ENCODE measurements at places on chromosomes 7 and 10.

DNA sequence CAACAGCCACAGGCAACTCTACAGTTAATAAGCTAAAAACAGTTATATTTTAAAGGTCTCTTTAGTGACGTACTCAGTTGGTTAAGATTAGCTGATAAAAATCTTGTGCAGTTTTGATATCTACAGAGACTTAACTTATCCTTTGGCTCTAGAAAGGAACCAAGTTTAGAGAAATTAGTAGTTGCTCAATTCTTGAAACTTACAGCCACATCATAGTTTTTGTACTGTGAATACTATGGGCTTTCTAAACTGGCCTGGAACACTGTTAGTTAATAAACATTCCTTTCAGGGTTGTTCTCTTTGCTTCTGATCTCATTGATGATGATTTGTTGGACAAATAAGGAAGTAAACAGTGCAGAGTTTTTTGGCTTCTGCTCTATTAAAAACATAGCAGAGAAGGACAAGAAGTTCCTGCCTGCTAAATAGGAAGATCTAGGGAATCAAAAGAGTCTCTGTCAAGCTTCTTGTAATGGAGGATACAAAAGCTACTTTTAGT lies 73.1 kb downstream of the MKLN1 start:
- DNase-seq: no peak

DNA sequence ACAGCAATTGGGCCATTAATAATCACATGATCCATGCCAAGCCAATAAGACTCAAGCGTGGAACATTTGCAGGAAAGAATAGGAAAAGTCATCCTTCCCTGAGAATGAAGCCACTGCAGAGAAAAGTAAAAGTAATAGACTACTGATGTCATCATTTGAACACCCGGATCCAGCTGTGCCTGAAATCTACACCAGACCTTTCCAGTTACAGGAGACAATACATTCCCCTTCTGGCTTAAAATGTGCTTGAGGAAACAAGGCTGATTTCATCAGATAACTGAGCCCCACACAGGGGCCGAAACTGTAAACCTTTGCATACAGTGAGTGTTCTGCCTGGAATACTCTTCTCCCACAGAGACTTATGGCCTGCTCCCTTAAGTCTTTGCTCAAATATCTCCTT lies 232.8 kb downstream of the KCNMA1 start:
- no peak for DNase-seq

GRCh38 chr7:149071641-149072437 lies 18.7 kb downstream of the ZNF786 start:
- DNase-seq: no peak

DNA sequence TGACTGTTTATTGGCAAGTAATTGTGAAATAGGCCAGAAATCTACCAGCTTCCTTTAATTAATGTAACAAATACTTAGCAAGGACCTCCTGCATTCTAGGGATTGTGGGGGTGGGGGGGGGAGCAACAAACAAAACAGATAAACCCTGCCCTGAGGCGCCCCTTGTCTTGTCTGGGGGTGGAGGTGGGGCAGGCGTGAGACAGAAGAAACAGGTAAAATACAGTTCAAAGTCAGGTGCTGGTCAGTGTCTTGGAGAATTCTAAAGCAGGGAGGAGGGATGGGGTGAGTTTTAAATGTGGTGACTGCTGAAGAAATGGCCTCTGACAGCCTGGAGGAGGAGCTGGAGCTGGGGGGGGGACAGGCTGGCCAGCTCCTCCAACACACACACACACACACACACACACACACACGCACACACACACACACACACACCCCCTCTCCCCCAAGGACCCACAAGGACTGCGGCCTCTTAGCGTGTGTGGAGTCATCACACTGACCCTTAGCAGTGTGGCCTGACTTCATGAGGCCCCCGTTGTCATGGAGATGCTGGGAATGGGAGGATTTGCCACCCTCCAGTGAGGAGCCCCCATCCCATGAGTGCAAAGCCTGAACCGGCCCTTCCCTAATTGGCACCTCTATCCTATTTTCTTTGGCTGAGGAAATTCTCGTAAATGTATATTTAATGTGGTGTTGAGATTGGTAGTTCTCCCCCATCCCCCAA lies 190.4 kb downstream of the MGMT start:
- no peak for DNase-seq

DNA sequence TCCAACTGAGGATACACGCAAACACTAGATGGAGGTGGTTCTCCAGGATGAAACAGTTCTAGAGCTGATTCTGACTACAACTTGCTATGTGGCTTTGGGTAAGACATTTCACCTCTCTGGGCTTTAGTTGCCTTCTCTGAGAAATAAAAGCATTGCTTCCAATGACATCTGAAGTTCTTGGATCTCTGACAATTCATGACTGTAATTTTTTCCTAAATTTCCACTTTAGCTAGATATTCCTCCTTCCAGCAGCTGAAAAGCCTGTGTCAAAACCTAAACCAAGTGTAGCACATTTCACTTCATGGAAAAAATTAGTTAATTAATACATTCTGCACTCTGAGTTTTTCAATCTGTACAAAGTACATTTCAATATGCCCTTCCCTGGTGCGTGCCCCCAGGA lies 50.0 kb upstream of the ANK3 start:
- DNase-seq: no peak

DNA sequence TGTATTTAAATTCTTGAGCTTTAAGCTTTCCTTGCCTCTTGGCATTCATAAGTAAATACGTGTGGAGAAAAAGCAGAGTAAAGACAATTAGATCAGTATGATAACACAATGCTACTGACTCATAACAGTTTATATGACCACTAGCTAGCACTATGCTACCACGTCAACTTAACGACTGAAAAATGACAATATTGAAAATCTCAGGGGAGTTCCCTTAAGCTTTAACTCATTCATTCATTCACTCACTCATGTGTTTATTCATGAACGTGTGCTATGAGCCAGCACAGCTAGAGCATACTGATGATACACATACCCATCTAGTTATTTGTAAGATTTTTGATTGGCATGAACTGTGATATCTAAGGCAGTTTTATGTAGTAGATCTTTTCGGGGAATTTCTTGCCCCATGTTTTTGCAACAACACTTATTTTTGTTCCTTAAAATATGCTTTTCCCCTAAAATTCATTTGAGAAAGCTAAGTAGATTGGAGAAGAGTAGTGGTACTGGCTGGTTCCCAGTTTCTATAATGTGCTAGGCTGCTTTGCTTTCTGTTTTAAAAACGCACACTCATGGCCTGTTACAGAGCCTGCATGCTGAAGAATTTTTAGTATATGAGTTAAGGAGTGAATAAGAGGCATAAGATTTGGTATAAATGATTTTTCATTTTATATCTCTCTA lies 57.4 kb upstream of the ACBD5 start:
- no peak for DNase-seq

Measured in posterior cingulate gyrus (tissue), 11 donors.